ENCODE measurements at places on chromosomes 13 and 19. TPM values are rescaled to one million over a fixed set of nuclear protein-coding genes. Genes with fewer than 3 reads are reported as not detected.

- DNase-seq, result no peak
Measured at GRCh38 chr19:17414097-17414496, 5.8 kb upstream of the MVB12A start.

DNA sequence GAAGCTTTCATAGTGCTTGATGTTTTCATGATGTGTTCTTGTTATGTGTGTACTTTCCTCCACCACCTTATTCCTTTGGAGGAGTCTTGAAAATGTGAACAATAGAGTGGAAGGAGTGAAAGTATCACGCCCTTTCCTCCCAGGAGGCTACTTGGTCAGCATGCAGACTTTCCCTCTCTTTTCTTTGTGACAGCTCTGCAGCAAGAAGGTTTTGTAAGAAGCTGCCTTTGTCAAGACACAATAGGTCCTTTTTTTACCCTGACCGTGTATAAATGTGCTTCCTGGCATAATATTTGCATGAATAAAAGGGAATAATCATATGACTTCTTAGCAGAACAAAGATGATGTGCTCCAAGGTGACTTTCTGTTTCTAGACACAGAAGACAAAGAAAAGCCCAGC is 882.6 kb upstream of the SLITRK5 start:
- DNase-seq, result no peak

- DNase-seq, result no peak
Measured at GRCh38 chr13:51632591-51633362, 48.5 kb downstream of the WDFY2 start.

DNA sequence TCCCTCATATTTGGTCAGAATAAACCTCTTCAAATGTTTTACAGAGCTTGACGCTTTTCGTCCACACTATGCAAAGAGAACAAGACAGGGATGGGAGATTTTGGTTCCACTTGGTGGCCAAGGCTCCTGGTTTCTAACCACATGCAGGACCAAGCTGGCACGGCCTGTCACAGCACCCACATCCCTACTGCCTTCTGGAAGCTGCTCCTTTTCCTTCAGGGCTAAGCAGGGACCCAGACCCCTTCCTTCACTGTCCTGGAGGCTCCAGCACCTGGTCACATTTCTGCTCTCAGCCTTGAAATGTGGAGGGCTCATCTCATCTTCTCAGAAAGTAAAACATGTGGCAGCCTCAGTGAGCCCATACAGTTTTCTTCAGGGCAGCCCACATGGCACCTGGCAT is 50.4 kb upstream of the ARHGEF7 start:
- DNase-seq, result no peak

DNA sequence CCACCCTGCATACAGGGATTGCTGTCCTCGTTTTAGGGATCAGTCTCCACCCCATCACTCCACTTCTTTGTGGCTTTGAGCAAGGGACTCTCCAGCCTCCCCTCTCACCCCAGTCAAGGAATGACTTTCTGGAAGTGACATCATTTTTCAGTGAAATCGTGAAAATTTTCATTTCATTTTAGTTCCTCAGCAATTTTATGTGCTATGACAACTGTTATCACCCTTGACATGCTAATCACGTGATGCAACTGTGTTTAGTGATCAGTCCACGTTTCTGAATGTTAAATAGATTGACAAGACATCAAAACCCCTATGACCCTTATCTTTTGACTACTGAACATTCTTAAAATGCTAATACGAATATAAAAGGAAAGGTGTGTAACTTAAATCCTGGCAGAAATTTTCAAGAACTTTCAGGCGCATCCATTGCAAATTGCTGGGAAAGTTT is 8.0 kb downstream of the C19orf81 start:
- DNase-seq, result no peak

PSMC4 gene
- total RNA-seq, result 81.9 TPM

C19orf33 gene
- total RNA-seq, result 3.5 TPM

CD177 gene
- total RNA-seq, result 1.6 TPM

LGALS7B gene
- total RNA-seq, result not detected
